ENCODE measurements at places on chromosomes 1 and 21.

- DNase-seq, result no peak
Observed at GRCh38 chr1:117161887-117162286, 40.3 kb upstream of the TRIM45 start.

DNA sequence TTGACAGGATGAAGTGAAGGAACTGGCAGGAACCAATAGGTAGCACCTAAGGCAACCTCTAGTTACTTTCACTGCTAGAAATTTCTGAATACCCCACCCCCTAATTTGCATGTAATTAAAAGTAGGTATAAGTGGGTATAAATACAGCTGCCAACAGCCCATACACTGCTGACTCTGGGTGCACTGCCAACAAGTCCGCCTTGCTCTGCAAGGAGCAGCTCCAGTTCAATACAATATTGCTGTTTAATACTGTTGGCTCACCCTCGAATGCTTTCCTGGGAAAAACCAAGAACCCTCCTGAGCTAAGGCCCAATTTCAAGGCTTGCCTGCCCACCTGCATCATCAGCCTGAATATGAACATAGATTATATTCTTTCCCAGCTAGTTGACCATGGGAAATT lies 981.9 kb downstream of the ADGRL2 start:
- DNase-seq, result no peak

GRCh38 chr1:94819238-94819944 lies 766 bp upstream of the SLC44A3 start:
- DNase-seq, result no peak

DNA sequence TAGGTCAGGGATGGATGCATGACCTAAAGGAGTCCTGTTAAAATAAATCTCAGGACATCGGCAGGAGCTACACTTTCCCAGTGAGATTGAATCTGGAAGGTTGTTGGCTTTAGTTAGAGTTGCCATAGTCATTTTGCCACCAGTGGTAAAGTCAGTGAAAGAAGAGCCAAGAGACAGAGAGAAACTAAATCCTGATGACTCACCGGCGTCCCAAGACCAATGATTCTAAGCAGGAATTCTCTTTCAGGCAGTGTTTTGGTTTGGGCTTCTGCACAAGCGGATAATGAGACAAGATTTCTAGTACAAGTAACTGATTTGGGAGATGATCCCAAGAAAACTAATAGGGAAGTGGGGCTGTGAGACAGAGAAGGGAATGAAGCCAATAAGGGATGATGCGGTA lies 88.8 kb upstream of the ETS2 start:
- no peak for DNase-seq

DNA sequence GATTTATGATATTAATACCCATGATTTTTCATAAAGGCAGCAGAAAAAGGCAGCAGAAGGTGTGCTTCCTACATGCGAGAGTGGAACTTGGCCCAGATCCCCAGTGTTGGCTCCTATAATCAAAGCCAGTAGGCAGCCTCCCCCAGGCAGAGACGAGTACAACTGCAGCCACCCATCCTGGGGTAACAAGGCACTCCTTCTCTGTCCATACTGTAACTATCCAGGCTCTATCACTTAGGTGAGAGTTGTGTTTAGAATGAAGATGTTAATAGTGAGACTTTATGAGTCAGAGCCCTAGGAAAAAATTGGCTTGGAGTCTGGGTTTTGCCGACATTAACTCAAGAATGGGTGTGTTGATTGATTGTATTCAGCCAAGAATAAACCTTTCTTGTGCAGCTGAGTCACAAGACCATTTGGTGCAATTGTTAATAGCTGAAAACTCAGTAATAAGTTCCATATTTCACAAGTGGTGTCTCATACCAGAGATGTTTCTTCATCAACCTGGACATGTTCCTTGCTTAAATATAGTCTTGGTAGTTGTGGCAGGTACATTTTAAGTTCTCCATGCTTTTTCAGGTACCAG lies 322.3 kb downstream of the DUSP10 start:
- DNase-seq, result no peak

DNA sequence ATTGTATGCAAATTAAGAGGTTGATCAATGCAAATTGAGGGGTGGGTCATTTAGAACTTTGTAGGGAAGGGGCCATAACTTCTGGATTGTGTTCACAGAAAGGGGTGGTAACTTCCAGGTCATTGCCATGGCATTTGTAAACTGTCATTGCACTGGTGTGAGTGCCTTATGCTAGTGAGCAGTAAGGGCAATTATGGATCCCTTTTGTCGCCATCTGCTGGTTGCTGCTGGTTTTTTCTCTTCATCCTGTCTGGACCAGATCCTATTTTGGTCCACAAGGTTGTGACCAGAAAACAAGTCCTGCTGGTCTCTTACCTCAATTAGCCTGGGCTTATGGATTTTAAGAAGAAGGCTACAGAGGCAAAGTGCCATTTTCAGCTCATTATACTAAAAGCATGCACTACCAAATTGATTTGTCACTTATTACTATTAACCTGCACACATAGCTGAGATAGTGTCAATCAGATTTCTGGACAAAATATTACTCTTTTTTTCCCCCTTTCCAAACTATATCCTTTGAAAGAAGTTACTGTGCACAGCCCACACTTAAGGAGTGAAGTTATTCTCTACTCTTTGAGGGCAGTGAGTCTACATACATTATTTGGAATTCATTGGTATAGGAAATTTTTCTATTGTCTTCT lies 196.2 kb downstream of the ZC3H11B start:
- DNase-seq, result peak; percentile 64

Data from kidney (tissue), 22 donors.